Daoy (cell line): ENCODE measurements at places on chromosomes 1 and 21. TPM values are rescaled to one million over a fixed set of nuclear protein-coding genes. Genes with fewer than 3 reads are reported as not detected.

Gene BLACAT1
- total RNA-seq = 0.30 and 0.86 TPM in 2 replicates

DNA sequence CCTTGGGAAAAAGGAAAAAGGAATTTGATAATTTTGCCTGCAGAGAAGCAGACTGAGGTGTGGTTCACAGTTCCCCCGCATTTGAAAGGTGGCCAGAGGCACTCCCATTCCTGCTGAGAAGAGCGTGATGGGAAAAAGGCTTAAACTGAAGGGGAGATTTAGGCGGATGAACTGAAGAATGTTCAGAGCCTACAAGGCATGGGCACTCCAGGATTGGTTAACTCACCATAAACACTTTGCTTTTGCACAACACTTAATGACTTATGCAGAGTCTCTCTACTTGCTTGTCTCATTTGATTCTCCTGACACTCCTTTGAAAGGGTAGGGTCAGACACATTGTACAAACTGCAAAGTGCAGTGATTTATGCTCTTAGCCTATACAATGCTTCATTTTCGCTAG, 119.6 kb upstream of the RUNX1 start:
- DNase-seq = no peak

DNA sequence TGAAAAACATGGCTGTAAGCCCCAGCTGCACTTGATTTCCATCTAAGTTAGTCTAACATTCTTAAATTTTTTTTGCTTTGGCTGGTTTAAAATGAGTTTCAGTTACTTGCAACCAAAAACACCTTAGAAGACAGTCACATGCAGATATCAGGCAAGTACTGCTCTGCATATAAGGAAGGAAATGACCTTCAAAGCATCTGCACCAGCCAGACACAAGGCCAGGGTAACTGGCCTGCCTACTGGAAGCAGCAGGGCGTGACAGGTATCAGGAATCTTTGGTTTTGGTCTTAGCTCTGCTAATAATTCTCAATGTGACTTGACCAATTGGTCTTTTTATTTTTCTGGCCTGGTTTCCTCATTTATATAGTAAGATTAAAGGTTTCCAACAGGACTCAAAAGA, 33.5 kb downstream of the SCYL3 start:
- no peak for DNase-seq

Gene RSPH1
- 0.23 and 0.80 TPM in 2 replicates for total RNA-seq

DNA sequence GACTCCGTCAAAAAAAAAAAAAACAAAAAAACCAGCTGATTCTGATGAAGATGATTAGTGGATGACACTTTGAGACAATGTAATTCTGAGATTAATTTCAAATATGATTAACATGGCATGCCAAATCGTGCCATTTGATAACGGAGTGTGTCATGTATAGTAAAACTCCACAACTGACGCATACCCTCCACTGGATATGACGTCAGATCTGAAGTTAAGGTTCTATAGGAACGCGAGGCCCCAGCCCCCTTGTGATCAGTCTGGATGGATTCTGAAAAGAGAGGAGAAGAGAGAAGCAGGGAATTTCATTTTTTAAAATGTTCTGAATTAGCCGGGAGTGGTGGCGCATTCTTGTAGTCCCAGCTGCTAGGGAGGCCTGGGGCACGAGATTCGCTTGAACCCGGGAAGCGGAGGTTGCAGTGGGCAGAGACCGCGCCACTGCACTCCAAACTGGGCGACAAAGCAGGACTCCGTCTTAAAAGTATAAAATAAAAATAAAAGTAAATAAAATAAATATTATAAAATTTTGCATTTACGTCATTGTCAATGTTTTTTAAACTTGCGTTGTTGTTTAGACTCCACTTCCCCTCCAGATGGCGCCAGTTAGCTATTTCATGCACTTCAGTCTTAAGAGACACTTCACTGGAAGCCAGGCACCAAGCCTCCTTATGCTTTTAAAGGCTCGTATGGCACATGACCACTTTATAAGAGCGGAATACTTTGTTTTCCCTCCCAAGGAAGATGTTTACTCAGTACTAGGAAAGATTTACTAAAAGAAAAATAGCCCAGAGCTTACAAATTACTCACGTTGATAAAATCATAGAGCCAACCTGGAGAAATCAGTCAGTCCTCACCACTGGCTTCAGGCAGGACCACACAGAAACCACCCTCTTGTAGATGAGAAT, 65.5 kb downstream of the UBE2U start:
- peak; percentile 82 for DNase-seq

DNA sequence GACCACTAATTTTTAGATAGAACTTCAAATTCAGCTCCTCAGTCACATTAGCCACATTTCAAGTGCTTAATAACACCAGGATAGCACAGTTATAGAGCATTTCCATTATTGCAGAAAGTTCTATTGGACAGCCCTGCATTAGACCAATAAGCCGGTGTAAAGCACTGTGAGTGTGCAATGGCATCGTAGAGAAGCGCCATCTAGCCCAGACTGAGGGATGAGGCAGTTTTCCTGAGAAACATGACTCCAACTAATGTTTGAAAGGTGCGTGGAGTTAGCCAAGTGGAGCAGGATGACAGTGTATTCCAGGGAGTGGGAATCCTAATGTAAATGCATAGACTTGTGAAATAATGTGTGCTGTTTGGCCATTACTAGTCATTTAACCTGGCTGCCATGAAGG, 7.7 kb downstream of the RPE65 start:
- DNase-seq = peak; percentile 4

Gene FCRL2
- not detected in 2 replicates for total RNA-seq

DNA sequence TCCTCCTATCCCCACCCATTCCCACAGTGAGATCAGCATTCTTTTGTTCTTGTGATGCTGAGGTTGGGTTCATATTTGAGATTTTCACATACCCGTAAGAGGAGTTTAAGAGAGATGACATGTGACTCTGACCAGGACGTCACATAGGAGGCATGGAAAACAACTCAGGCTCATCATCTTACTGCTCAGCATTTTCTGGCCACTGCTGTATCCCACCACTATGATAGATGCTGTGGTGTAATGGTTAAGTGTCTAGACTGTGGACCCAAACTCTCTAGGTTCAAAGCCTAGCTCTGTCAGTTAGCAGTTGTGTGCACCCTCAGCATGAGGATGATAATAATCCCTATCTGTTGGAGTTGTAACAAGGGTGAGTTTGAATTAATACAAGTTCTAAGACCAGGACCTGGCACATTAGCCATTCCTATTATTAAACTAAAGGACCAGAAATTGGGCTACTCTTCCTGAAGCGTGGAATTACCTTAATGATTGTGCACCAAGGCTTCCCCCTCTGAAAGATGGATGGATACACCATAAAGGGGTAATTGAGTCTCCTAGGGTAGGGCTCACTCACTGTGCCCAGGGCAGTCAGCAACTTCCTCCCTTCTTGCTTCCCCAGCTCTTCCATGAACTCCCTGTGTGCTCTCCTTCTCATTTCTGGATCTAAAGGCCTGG, 40.9 kb downstream of the LGR6 start:
- peak; percentile 48 for DNase-seq

Gene PSEN2
- 15.7 and 21.8 TPM in 2 replicates for total RNA-seq

- DNase-seq = no peak
These were observed 6.1 kb downstream of the GJC2 start for GRCh38 chr1:228155596-228156514.

- peak; percentile 89 for DNase-seq
These were observed 35.4 kb downstream of the ACOT7 start for GRCh38 chr1:6358144-6358624.

GRCh38 chr1:68438310-68438709, 11.4 kb downstream of the RPE65 start:
- DNase-seq = no peak

DNA sequence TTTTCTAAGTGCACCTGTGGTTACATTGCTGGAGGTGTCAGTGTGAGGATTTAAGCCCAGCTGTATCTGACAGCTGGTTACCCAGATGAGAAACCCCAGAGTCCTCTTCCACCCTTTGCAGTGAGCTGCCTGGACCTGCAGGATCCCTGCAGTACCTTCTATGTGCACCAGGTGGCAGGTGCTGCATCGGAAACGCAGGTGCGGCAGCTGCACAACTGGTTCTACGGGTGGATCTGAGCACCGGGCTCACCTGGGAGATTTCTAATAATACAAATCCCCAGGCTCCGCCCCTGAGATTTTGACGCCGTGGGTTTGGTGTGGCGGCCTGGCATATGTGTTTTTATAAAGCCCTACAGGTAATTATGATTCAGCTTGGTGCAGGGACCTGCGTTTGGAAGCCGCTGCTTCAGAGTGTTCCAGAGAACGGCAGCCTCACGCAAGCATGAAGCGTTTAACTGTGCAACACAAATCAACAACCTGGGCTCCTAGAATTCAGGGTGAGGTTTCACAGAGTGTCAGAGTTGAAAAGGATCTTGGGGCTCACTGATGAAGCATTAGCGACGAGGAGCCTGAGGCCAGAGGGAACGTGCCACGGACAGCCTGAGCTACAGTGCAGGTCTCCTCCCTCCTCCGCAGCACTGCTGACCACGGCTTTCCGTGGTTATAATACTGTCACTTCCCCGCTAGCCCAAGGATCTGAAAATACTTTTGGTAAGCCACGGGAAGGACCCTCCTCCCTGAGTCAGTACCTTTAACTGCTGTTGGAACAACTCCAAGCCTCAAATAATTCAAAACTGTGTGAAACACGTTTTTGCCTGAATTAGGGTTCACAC, 96.7 kb upstream of the TRABD2B start:
- DNase-seq = peak; percentile 76

DNA sequence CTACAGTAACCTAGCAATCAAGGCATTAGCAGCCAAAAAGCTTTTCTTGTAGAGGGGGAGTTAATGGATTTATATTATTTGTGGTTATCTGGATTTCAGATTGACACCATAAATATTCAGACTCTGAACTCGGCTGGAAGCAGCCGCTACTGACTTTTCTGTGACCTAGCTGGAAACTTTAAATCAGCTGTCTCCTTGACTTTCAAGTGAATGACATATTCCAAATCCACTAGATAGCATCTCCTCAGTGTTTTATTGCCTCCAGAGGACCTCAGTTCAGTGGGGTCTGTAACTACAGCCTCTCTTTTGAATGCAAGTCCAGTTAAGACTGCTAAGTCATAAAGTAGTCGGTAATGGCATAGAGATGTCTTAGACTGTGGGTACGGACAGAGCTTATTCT, 448.5 kb downstream of the NUF2 start:
- no peak for DNase-seq

Gene SPRR2F
- total RNA-seq = not detected in 2 replicates

GRCh38 chr1:218804014-218804785, 369.5 kb upstream of the LYPLAL1 start:
- DNase-seq = no peak

Gene C1orf232
- total RNA-seq = not detected in 2 replicates

Gene BRDT
- not detected in 2 replicates for total RNA-seq

DNA sequence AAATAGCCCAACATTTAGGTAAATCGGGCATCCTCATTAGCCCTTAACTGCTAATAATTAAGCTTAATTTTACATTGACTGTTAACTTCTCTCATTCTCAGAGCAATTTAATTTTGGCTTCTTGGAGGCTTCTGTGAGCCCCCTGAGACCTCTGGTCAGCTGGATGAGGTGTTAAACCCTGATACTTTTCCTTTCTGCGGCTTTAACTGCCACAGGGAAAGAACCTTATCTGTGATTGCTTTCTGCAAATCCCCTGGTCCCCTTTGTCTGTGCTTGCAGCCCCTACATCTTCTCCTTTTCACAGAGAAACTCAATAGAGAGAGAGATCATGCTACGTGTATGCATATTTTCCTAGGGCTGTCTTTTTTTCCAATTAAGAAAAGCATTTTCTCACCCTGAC, 184.5 kb upstream of the CSF3R start:
- DNase-seq = no peak

Gene ANKRD35
- not detected in 2 replicates for total RNA-seq

- no peak for DNase-seq
These were observed 14.7 kb downstream of the NIBAN1 start for GRCh38 chr1:184959626-184960025.

- no peak for DNase-seq
These were observed 51.2 kb downstream of the MRPL39 start for GRCh38 chr21:25556091-25556490.

- no peak for DNase-seq
These were observed 677 bp upstream of the HSD11B1 start for GRCh38 chr1:209703834-209704504.

GRCh38 chr1:234600418-234601281, 9.3 kb downstream of the IRF2BP2 start:
- no peak for DNase-seq

DNA sequence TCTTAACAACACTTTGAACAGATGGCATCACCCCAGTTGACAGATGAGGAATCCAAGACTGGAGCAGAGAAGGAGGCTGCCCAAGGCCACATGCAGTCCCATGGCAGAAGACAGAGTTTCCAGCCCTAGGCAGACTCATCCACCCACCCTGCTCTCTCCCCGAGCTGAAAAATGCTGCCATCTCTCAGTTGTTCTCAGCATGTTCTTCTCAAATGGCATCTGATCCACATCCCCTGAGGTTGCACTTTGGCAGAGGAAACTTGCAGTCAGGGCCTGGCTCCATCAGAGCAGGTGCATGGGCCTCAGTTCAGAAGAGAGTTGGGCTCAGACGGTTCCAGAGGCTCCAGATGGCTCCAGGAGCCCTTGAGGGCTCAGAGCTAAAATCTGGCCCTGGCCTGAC, 709.4 kb downstream of the MATN1 start:
- no peak for DNase-seq

Gene PLCH2
- 0.06 TPM in 1 of 2 replicates, not detected in the other for total RNA-seq

DNA sequence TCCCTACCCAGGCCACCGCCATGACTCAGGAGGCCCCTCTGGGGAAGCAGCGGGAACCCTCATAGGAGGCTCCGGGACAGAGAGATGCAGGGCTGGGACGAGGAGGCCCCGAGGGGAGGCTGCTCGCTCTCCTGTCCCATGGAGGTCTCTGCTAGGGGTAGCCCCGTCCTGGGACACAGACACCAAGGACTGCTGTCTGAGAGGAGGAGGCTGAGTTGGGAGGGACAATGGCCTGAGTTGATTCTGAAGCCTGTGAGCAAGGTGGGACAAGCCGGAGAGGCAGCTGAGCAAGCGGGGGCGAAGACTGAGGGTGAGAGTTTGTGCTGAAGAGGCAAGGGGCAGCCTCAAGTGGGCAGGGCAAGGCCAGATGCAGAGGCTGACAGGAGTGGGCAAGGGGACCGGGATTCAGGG, 17.4 kb downstream of the SLC27A3 start:
- DNase-seq = no peak

Gene RNF11
- 85.1 and 93.8 TPM in 2 replicates for total RNA-seq

Gene DCST2
- not detected in 2 replicates for total RNA-seq

DNA sequence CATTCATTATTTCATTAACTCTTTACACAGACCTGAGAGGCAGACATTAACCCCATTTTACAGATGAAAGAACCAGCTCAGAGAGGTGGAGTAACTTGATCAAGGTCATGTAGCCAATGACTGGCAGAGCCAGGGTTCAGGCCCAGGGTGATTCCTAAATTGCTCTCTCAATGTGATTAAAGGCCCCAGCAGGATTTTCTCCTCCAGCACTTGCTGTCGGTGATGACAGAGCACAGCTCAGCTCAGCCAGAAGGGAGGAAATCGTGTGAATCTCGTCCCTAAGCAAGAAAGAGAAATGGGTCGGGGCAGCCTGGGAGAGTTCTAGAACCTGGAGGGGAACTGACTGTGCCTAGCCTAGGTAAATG, 19.5 kb upstream of the RNF19B start:
- DNase-seq = no peak

GRCh38 chr21:17989780-17990179, 170.6 kb upstream of the C21orf91 start:
- no peak for DNase-seq

GRCh38 chr1:30108186-30108585, 615.2 kb downstream of the MATN1 start:
- DNase-seq = no peak

Gene IFI6
- total RNA-seq = 12.7 and 20.3 TPM in 2 replicates

- DNase-seq = no peak
These were observed 91.9 kb downstream of the LEPR start for GRCh38 chr1:65512383-65512782.

Gene GJA9
- not detected in 2 replicates for total RNA-seq

- no peak for DNase-seq
These were observed 5.0 kb downstream of the ALPL start for GRCh38 chr1:21514245-21514644.
